ENCODE measurements at places on chromosomes 16 and 17.

GRCh38 chr17:71633391-71633849, 487.4 kb upstream of the SOX9 start:
- H3K27me3 ChIP-seq = no peaks in the 10 kb centered on the region
- no peak overlapping the region for H3K27ac ChIP-seq
- H3K36me3 ChIP-seq = no peaks in the 10 kb centered on the region
- H3K4me3 ChIP-seq = no peak overlapping the region

DNA sequence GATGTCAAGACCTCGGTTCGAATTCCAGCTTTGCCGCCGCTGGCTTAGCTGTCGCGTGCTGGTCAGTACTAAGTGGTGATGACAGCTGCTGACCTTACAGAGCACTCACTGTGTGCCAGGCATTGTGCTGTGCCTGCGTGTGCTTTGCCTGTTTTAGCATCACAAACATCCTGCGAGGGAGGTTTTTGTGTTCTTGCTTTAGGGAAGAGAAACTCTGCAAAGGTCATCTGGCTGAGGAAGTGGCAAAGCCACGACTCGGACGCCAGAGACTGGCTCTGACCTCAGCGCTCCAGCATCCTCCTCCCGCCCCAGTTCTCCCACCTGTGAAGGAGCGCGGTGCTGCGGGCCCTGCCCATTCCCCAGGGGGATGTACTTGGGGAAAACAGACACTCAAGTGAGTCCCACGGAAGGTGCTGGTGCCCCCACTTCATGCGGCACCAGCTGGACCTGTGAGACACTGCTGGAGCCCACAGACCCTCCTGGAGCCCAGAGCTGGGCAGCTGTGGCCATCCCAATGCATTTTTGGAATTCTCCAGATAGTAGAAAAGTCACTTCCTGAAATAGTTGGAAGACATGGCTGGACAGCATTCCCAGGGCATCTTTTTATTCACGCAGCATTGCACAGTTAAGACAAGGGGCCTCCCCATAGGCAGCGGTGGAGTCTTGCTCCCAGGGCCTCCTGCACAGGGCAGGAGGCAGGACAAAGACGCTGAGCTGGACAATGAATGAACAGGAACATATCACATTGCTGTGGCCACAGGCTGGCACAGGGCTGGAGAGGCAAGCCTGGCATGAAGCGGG, 20.0 kb upstream of the HERPUD1 start:
- DNase-seq = no peak
- H3K36me3 ChIP-seq = no peaks in the 10 kb centered on the region
- no peak overlapping the region for H3K4me3 ChIP-seq

- DNase-seq = no peak
- H3K36me3 ChIP-seq = no peaks in the 10 kb centered on the region
- H3K4me1 ChIP-seq = no peaks in the 10 kb centered on the region
- H3K27me3 ChIP-seq = no peaks in the 10 kb centered on the region
Observed at GRCh38 chr16:55828680-55829079, 4.2 kb downstream of the CES1 start.

- peaks cover 3% of the 10 kb centered on the region for H3K27me3 ChIP-seq
- H3K4me1 ChIP-seq = peaks cover 7% of the 10 kb centered on the region
- H3K36me3 ChIP-seq = no peaks in the 10 kb centered on the region
- no peak within 1 kb of the TSS for H3K4me3 ChIP-seq
Observed at GRCh38 chr16:3495176-3495575, at the start of gene C16orf90. TSS of gene C16orf90 (minus strand) at chr16:3495489. CDS start at chr16:3495421, 68 bp downstream.

DNA sequence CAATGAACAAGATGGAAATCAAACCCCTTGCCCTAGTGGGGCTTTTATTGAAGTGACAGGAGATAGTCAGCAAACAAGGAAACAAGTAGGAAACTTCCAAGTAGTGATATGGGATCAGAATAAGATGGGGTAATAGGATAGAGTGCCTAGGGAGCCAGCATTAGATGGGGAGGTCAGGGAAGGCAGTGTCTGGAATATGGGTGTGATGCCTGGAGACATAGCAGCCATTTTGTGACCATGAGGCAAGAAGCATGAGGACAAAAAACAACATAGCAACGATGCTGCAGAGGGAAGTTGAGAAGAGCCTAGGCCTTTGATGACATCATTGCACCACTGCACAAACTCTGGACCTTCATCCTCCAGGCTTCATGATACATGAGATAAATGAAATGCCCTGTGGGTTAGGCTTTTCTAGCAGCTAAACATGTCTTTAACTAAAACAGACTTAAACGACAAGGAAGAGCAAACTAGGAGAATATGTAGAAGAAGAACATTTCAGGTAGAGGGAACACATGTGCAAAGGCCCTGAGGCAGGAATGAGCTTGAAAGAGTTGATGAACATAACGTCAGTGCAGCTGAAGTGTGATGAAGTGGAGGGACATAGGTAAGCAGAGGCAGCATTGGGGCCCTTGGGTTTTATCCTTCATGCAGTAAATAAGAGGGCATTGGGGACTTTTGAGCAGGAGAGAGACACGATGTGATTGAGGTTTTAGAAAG, 18.2 kb upstream of the TMEM11 start:
- H3K27me3 ChIP-seq = no peaks in the 10 kb centered on the region
- H3K36me3 ChIP-seq = no peaks in the 10 kb centered on the region
- H3K4me3 ChIP-seq = no peak overlapping the region
- DNase-seq = no peak
- H3K4me1 ChIP-seq = no peaks in the 10 kb centered on the region
- no peak overlapping the region for H3K27ac ChIP-seq

DNA sequence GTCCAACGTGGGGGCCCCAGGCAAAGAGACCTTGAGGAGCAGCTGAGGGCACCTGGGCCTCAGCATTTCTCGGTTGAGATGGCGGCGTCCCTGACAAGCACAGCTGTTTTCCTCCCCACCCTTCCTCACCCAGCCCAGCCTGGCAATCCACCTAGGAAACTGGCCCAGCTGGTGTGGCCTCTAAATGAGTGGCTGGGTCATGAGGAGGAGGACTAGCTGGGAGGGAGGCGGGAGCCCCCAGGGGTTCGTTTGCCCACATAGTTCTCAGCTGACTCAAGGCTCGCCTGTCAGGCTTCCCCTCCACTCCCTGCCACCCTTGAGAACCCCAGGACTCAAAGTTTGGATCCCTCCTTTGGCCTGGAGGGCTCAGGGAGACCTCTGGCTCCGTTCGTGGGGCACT, 5.9 kb downstream of the RNF222 start:
- H3K27ac ChIP-seq = no peak overlapping the region
- peaks cover 20% of the 10 kb centered on the region for H3K4me1 ChIP-seq
- no peak for DNase-seq

GRCh38 chr17:13268791-13269595, 251.2 kb upstream of the ELAC2 start:
- no peaks in the 10 kb centered on the region for H3K4me1 ChIP-seq
- no peaks in the 10 kb centered on the region for H3K27me3 ChIP-seq
- DNase-seq = no peak
- H3K4me3 ChIP-seq = no peak overlapping the region
- H3K27ac ChIP-seq = no peak overlapping the region

GRCh38 chr17:80254396-80255251, 6.0 kb upstream of the RNF213 start:
- peak overlapping the region; percentile 54 for H3K4me3 ChIP-seq
- H3K36me3 ChIP-seq = peaks cover under 1% of the 10 kb centered on the region
- peaks cover 80% of the 10 kb centered on the region for H3K4me1 ChIP-seq

DNA sequence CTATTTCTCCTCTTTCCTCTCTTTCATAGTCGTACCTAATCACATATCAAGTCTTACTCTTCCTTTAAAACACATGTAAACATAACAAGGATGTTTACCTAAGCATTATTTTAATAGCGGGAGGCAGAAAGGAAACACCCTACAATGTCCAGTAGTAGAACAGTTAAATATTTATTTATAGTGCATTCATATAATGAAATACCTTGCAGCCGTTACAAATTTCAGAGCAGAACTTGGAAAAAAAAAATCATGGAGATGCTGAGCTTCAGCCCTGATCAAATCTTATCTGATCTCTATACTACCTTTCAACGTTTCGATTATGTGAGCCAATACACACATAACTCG, 39.6 kb downstream of the GRB2 start:
- H3K27ac ChIP-seq = no peak overlapping the region
- H3K36me3 ChIP-seq = peaks cover 8% of the 10 kb centered on the region
- DNase-seq = no peak
- no peaks in the 10 kb centered on the region for H3K27me3 ChIP-seq

- H3K27me3 ChIP-seq = no peaks in the 10 kb centered on the region
- H3K36me3 ChIP-seq = peaks cover 32% of the 10 kb centered on the region
- DNase-seq = peak; percentile 49
- H3K4me3 ChIP-seq = peak overlapping the region; percentile 90
Observed at GRCh38 chr16:88649924-88650748, 717 bp downstream of the CYBA start.

- H3K27ac ChIP-seq = no peak overlapping the region
- H3K4me3 ChIP-seq = no peak overlapping the region
- H3K36me3 ChIP-seq = no peaks in the 10 kb centered on the region
- DNase-seq = no peak
- peaks cover 5% of the 10 kb centered on the region for H3K4me1 ChIP-seq
Observed at GRCh38 chr17:79783891-79784290, 5.9 kb downstream of the CBX2 start.

DNA sequence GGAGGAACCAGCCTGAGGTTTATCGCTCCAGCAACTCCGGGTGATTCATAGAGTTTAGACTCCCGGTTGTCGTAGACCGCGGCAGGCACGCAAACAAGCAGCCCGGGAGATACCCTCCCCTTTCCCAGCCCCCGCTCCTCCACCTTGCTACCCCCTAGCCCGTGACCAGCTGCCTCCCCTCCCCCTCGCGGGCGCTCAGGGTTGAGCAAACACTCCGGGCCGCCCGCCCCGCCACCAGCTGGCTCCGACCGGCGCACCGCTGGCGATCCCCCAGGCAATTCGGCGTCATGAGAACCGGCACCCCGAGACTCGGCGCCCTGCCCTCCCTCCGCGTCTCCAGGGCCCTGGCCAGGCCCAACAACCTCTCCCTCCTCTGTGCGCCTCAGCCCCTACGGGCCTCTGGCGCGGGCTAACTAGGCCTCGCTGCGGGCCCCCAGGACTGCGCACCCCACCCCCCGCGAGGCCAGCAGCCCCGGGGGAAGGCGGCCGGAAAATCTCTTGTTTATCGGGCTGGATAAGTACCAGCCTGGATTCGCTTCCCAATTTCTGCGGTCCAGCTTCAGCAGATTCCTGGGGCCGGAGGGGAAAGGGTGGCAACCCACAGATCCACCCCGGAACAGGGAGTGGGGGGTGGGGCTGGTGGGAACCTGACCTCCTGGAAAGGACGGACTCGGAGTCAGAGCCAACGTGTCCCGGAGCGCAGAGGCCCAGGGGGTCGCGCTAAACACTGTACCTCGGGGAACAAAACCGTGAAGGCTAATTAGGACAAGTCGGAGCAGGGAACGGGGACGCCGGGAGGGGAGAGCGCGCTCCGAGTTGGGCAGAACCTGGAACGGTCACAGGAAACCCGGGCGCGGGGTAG, 951 bp upstream of the GPRC5C start:
- H3K4me3 ChIP-seq = no peak overlapping the region
- no peaks in the 10 kb centered on the region for H3K36me3 ChIP-seq
- H3K4me1 ChIP-seq = peaks cover 13% of the 10 kb centered on the region

DNA sequence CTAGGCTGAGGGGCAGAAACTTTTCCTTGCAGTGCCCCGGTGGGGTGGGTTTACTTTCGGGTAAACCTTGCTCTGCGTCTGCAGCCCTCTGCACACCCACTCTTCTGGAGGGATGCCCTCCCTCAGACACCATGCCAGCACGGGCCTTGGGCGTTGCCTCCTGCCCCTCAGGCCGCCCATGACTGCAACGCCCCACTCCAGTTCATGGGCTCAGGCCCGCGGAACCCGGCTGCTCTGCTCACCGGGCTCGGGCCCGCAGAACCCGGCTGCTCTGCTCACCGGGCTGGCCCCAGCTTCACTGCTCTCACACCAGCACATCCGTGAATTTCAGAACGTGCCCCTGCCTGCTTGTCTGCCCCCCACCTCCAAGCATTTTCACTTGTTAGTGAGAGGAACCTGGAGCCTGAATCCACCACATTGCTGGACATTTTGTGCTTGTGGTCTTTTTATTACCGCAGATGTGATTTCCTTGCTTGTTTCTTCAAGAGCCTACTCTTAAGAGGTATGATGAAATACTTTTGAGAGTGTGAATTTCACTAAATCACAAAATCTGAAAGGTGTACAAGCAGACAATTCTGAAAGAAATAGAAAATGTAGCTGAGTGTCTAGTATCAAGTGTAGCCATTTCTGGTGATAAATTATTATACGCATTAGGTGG, 130.9 kb downstream of the RPTOR start:
- no peak for DNase-seq
- H3K27me3 ChIP-seq = no peaks in the 10 kb centered on the region
- H3K27ac ChIP-seq = no peak overlapping the region
- no peak overlapping the region for H3K4me3 ChIP-seq
- H3K4me1 ChIP-seq = peaks cover 68% of the 10 kb centered on the region

DNA sequence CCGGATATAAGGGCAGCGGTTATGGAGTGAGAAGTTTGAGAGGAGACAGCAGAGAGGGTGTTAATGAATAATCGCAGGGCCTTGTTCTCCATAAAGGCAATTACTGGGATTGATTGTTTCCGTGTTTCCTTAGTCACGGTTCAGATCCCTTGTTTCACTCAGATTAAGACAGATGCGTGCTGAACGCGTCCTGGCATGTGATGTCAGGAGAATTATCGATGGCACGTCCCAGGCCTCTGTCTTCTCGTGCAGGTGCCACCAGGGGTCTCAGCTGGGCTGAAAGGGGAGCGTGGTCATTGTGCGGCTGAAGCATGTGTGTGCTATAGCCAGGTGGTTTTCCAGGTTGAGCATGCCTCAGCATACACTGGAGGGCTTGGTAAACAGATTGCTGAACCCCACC, 142.4 kb upstream of the NOL11 start:
- no peaks in the 10 kb centered on the region for H3K36me3 ChIP-seq
- H3K4me3 ChIP-seq = no peak overlapping the region
- peaks cover 4% of the 10 kb centered on the region for H3K4me1 ChIP-seq
- no peak for DNase-seq
- no peaks in the 10 kb centered on the region for H3K27me3 ChIP-seq

DNA sequence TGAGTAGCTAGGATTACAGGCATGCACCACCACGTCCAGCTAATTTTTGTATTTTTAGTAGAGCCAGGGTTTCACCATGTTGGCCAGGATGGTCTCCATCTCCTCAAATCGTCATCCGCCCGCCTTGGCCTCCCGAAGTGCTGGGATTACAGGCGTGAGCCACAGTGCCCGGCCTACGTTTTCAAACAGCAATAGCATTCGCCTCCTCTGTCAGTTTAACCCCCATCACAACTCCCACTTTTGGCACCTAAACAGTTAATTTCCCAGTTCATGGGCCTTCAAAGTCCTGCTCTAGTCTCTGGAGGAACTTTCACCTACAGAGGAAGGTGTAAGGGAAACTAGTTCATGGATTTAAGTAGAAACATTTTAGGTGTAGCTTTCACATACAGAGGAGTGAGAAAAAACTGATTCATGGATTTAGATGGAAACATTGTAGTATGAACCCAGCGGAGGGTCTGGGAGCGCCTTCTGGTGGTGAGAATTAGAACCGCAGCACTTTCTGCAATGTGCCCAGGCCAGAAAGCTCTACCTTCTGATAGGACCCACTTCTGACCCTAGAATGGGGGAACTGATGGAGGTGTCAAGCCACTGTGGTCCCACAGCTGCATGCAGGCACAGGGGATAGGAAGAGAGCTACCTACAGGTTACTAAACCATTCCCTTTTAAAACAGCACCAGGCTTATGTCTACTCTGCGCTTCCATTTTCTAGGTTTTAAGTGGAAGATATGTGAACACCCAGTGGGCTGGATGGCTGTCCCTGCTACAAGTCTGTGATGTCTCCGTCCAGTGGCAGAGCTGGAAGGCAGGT, 12.0 kb upstream of the MEOX1 start:
- no peaks in the 10 kb centered on the region for H3K36me3 ChIP-seq
- H3K4me1 ChIP-seq = peaks cover 34% of the 10 kb centered on the region
- H3K4me3 ChIP-seq = no peak overlapping the region
- peak; percentile 79 for DNase-seq

GRCh38 chr17:45902892-45903346, 8.6 kb downstream of the MAPT start:
- no peaks in the 10 kb centered on the region for H3K36me3 ChIP-seq
- H3K4me1 ChIP-seq = peaks cover 13% of the 10 kb centered on the region
- H3K27ac ChIP-seq = no peak overlapping the region
- no peak for DNase-seq
- peaks cover 38% of the 10 kb centered on the region for H3K27me3 ChIP-seq

All from activated CD4-positive, alpha-beta memory T cell treated with anti-CD3 and anti-CD28 coated beads, Interleukin-2, amount 10 ng/mL, durations not matched to agents 7 days and 5 days (primary cell).